NAMALWA (cell line): ENCODE measurements at places on chromosomes 13 and 19.

DNA sequence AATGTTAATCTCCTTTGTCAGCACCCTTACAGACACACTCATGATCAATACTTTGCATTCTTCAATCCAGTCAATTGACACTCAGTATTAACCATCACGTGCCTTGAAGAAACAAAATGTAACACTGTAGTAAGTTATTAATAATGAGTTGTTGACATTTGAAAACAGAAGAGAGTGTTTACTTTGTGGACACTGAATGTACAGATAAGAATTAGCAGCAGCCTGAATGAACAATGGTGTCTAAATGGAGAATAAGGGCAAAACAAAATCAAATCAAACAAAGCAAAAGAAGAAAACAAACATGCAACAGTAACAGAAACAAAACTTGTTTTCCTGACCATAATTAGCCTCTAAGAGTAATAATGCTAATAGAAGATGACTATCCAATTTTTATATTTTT, 1191.1 kb upstream of the MIR17HG start:
- no peak for DNase-seq

DNA sequence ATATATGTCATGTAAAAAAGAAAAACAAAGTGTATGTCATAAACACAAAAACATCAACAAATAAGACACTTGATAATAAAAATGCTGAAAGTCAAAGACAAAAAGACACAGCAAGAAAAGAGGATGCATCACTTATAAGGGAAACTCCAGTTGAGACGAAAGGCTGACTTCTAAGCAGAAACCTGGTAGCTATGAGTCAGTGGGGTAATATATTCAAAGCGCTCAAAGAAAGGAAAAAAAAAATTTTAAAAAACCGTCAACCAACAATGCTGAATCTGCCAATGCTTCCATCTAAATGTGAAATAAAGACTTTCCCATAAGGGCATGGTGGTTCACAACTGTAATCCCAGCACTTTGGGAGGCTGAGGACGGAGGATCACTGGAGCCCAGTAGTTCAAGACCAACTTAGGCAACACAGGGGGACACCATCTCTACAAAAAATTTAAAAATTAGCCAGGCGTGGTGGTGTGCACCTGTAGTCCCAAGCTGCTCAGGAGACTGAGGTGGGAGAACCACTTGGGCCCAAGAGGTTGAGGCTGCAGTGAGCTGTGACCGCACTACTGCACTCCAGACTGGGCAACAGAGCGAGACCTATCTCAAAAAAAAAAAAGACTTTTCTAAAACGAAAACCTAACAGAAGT, 24.0 kb downstream of the USP12 start:
- peak; percentile 29 for DNase-seq

GRCh38 chr13:77290342-77290741, 36.6 kb downstream of the MYCBP2 start:
- DNase-seq = no peak

- DNase-seq = no peak
Observed at GRCh38 chr13:43021926-43022670, 1.3 kb upstream of the DNAJC15 start.

DNA sequence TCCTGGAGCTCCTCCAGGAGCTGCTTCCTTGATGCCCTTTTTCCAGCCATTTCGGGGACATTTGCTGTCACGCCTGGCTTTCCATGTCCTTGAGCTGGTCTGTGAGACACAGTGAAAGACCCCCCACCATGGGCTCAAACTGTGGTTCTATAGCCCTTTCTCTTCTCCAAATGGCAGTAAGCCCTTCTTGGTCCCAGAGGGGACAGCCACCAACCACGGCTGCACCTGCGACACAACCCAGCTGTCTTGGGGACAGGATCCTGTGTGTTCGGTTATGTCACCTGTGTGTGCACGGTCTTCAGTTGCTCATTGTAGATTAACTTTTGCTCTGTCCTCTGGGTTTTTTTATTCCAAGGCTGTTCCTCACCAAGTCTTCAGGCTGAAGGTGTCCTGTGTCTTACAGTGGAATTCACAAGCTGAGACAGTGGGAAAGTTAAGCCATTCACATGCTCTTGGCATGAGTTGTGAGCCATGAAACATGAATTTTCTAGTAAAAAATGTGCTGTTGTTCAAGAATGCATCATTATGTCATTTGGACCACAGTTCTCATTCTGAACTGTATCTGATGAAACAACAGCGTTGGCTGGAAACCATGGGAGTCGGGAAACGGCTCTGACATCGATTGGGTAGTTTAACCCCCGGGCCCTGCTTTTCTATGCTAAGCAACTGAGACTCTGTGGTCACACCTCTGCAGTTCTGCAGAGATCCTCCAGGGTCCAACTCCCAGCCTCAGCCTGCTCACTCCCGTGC, 129.5 kb upstream of the MCF2L start:
- DNase-seq = peak; percentile 20

DNA sequence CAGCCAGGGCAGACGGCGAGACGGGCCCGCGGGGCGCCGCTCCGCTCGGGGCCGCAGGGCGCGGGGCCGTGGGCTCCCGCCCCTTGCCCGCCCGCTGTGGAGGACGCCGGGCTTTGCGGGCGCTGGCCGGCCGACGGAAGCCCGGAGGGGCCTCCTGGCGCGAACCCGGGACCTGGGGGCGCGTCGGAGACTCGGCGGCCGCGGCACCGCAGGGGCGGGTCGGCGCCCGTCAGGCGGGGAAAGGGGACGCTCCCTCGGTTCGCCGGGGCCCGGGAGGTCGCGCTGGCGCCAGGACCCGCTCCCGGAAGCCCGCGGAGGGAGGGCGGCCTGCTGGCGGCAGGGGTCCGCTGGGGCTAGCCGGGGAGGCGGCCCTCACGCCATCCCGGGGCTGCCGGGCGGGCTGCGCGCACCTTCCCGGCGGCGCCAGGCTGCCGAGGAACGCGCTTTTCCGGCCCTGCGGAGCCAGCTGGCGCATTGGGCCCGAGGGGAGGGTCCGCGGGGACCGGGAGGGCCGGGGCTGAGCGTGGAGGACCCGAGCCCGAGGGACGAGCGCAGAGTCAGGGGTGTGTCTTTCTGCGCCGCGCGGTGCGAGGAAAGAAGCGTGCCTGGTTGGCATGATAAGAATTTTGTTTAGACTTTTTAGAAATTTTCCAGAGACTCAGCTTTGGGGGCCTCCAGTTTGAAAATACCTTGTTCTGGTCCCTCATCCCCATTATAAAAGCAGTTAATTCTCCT, 511 bp downstream of the GARRE1 start:
- peak; percentile 34 for DNase-seq

DNA sequence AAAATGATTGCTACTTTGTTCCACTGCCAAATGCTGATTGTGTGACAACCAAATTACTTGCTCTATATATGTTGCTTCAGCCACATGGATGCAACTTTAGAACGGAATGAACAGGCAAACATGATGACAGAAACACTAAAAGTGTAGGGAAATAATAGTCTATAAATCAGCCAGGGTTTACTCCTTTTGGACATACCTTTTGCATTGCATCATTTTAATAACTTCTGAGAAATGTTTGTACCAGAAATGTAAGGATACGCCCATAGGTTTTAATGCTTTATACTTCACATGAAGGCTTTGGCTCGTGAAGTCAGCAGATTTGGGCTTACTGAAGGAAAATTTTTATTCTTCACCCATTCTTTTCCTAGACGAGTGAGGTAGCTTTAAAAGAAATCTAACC, 141.0 kb downstream of the POSTN start:
- DNase-seq = no peak

DNA sequence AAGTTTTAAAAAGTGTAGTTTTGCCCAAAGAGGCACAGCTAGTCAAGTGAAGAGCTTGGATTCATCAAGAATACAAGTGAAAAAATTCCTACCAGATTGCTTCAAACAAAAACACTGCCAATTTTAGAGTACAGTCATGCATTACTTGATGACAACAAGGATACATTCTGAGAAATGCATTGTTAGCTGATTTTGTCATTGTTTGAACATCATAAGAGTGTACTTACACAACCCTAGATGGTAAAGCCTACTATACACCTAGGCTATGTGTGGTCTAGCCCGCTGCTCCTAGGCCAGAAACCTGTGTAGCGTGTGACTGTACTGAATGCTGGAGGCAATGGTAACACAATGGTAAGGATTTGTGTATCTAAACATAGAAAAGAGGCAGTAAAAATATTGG, 41.1 kb downstream of the TMTC4 start:
- DNase-seq = no peak

- DNase-seq = no peak
Observed at GRCh38 chr19:23887642-23888041, 27.0 kb upstream of the ZNF726 start.

DNA sequence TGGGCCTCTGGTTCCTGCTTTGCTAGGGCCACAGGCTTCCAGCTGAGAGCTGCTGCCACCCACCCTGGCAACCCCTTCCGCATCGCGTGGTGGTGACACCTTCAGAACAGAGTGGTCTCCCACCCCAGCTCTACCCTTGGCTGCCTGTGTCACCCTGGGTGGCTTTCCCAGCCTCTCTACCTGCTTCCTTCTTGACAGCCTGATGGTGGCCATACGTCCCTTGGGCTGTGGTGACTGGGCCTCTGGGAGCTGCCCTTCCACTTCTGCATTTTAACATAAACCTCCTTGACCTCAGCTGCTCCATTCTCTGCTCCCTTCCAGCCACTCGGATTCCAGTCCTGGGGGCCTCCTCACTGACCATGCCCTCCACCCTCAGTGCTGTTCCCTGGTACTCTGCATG, 17.0 kb downstream of the PAK4 start:
- DNase-seq = no peak

DNA sequence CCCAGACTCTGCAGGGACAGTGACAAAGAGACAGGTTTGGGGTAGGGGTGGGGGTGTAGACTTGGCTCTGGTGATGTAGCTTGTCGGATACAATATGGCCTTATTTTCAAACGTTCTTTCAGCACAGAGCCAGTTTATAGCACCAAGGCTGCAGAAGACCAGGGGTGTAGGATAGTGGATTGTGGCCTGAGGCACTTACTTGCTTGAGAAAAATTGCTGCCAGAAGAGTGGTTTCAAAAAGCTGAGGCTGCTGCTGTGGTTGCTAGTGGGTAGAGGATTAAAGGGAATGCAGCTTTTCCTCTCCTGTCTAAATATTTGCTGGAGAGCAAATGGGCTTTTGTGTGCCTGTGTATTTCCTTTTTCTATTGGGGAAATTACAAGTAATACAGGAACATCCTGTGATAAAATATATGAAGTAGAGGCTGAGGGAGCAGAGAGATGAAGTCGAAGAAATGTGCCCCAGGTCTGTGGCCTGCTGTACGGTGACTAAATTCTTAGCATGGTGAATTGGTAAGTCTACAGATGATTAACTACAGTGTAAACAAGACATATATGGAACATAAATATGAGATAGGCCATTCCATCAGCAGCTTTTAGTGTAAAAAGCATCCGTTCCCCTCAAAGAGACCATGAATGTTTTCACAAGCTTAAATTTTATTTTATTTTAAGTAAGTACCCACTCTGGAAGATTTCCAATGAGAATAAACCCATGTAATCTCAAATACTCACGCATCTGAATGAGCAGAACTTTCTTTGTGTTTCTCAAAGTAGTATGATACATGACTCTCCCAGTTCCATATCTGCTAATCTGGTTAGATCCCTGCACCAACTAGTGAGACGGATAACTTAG, 112.9 kb downstream of the LRCH1 start:
- DNase-seq = no peak

DNA sequence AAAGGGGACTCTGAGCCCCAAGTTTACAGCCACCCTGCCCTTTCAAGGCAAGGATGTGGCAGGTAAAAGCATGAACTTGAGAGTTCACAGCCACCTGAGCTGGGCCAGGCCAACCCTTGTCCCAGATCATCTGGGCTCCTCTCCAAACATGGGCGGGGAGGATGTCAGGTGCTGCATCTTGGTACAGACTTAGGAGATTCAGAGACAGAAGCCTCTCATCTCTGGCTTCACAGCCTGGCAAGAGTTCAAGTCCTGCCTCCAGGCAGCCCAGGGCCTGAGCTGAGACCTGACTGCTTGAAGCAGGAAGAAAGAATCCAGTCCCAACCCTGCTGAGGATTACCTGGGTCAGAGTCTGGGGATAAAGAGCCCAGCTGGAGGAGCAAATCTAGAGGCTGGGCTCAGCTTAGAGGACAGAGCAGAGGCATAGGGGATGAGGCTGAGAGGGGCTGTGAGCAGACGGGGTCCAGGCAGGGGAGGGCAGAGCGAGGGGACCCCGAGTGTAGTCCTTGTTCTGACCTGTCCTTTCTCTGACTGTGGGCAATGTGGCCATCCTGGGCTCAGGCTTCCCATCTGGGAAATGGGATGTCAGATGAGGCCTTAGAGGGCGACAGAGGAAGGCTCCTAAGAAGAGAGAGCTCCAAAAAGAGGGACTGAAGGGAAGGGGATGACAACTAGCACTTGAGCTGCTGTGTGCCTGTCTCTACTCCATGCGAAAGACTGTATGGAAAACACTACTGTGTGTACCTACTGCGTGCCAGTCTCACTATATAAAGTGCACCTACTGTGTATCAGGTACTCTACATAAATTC, 6.6 kb upstream of the OR10H5 start:
- peak; percentile 8 for DNase-seq

DNA sequence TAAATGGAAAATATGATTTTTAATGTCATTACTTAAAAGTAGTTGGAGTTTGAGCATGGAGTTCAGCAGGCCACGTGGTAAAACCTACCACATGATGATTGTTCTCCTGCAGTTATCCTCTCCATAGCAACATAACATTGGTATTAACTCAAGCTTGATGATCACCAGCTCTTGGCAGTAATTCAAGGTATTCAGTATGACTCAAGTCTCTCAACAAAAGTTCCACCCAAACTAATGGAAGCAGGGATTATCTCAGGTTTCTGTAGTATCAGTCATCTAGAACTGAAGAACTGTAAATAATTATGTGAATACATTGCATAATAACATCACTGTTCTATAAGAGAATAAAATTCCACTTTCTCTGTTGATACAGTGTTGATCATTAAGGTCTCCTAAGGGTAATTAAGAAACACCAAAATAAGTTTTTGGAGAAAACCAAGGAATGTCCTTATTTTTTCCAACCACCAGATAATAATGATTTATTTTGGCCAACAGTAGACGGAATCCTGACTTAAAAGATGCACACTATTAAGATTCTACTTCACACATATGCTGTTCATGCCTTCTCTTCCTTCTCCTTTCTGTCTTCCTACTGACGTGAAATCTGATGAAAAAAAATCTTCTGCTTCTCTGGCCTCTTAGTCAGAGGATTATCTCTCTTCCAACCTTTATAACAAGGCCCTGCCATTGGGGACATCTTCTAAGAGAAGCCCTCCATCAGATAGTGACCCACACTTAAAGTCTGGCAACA, 1092.3 kb downstream of the EFNB2 start:
- no peak for DNase-seq

GRCh38 chr19:16335226-16335625, 10.6 kb downstream of the KLF2 start:
- no peak for DNase-seq

- no peak for DNase-seq
Observed at GRCh38 chr13:111242585-111242984, 77.9 kb upstream of the TEX29 start.

GRCh38 chr19:11580116-11580515, 2.7 kb upstream of the ACP5 start:
- no peak for DNase-seq

GRCh38 chr13:79060216-79060615, 345.8 kb downstream of the RBM26 start:
- peak; percentile 15 for DNase-seq

DNA sequence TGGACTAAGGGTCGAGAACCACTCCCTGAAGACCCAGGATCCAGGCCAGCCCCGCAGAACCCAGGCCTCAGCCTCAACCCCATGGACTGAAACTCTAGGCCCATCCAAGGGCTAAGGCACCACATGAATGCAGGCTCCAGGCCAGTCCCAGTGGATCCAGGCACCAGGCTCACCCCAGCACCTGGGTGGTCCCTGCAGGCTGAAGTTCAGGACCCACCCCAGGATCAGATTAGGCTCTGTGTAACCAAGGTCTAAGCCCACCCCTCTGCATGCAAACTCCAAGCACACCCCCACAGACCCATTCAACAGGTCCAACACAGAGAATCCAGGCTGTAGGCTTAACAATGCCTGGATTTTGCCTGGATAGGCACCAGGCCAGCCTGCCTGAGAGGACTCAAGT, 1876.2 kb downstream of the PCDH9 start:
- no peak for DNase-seq
